ENCODE measurements at places on chromosomes 2 and 18.

DNA sequence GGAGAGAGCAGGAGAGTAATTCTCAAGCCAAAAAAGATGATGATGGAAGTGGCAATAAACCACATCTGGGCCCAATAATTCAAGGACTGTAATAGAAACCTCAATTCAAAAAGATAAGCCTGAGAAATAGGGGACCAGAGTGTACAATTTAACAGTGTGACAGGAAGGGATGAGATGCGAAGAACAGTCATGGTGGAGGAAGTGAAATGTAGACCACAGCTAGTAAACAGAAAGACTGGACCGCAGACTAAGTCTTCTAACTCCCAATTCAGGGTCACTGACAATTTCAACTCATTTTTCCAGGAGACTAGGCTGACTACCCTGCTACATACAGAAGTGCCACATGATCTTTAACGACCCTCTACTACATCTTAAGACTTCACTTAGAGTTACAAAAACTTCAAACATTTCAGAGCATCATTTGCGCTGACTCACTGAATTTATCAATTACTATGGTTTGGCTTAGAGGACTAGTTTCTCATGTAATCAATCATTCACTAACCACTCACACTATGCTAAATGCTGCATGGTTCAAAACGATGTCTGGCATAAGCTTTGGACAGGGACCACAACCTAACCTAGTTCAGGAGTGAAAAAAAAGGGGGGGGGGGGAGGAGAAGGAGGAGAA, 9.0 kb downstream of the CUL3 start:
- DNase-seq: no peak

DNA sequence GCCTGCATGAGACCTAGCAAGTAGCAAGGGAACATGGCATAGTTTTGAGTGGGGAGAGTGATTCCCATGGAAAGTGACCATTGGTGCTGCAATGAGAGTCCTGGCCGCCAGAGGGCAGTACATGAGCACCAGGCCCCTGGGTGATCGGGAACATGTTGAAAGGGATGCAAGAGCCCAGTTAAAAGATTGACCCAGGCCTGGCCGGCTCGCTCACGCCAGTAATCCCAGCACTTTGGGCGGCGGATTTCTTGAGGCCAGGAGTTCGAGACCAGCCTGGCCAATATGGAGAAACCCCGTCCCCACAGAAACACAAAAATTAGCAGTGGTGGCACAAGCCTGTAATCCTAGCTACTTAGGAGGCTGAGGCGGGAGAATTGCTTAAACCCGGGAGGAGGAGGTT, 22.2 kb downstream of the FAP start:
- DNase-seq: no peak

DNA sequence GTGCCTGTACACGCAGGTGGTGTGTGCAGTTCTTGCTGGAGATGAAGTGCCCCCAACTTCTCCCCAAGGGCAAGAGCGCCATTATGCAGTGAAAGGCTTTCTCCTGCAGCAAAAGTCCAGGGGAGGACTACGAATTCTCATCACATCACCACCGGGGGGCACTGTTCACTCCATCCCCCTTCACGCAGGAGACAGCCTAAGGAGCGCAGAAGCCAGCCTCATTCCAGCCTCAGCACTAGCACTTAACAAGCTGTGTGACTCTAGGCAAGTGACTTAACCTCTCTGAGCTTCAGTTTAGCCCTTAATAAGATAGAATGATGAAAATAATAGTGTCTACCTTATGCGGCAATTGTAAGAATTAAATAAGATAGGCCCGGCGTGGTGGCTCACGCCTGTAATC, 32.3 kb downstream of the DNMT3A start:
- peak; percentile 60 for DNase-seq

DNA sequence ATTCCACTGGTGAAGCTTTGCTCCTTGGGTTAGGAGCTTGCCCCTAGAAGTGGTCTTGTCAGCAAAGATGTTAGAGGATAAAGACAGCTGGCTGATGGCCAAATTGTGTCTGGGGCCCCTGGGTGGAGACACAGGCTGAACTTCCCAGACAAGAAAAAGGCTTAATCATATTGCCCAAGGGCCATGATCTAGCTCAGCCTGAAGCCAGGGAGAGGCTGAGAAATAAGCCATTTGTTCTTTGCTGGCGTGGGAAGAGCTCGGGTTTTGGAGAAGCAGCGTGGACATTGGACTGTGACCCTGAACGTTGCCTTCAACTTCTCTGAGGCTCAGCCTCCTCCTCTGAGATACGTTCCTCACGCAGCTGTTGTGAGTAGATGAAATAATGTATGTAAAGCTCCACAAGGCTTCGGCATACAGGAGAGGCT, 153.0 kb downstream of the ZFP36L2 start:
- no peak for DNase-seq

DNA sequence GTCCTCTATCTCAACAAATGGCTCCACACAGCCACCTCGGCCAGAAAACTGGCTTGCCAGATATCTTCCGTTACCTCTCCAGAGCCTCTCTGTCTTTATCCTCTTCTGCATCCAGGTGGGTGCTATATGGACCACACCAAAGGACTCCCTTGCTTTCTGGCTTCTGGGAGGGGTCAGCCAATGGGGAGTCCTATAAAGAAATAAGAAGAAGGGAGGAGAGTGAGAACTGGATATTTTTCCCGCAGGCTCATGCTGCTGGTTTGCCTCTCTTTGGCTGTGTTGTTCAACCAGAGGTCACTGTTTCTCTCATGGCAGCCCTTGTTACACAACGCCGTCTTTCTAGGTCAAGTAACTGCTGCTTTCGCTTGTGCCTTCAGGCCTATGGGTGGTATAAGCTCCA, 72.7 kb downstream of the POLE4 start:
- DNase-seq: no peak

DNA sequence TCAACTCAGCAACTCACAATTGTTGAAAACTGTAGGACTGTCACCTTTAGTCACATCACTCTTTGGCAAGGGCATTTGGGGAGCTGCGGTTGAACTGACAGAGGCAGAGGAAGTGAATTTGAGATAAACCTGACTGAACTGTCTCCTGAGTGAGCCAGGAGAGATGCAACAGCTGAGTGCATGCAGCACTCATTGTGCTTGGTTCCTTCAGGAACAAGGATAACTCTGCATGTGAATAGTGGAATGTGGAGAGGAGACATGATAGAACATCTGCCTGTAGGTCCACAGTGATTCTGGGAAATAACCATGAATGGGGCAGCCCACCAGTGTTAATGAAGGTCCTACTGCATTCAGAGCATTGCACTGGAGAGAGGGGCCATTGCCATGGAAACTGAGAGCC, 494.7 kb downstream of the STK39 start:
- DNase-seq: no peak

- peak; percentile 45 for DNase-seq
Observed at GRCh38 chr2:224195925-224196571, 157.0 kb upstream of the SERPINE2 start.

DNA sequence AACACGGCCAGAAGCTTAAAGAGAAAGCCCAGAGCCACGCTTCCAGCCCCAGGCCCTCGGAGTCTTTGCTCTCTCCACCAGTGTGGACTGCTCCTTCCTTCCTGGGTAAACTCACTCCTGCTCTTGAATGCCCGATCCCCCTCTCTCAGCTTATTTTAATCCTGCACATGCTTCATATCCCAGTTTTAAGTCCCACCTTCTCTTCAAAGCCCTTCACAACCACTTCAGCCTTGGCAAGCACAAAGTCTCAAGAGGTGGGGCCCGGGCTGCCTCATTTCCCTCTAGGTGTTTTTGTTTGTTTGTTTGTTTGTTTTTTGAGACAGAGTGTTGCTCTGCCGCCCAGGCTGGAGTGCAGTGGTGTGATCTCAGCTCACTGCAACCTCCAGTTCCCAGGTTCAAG, 21.6 kb upstream of the CREG2 start:
- no peak for DNase-seq

GRCh38 chr2:238854699-238855229, 6.9 kb downstream of the TWIST2 start:
- no peak for DNase-seq

DNA sequence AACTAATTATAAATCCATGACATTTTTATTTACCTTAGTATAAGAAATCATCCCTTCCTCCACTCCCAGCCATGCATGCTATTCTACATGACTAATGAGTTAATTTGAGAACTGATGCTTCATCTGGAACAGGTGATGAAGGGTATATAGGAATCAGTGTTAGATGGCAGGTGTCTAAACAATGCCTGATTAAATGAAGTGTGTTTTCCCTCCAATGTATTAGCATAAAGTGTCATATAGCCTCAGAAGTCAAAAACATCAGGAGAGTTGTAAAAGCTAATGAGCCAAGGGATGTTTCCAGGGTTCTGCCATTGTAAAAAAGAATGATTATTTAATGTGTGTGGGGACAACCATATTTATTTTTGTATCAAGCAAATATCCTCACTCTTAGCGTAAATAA, 913.8 kb downstream of the DCC start:
- no peak for DNase-seq

DNA sequence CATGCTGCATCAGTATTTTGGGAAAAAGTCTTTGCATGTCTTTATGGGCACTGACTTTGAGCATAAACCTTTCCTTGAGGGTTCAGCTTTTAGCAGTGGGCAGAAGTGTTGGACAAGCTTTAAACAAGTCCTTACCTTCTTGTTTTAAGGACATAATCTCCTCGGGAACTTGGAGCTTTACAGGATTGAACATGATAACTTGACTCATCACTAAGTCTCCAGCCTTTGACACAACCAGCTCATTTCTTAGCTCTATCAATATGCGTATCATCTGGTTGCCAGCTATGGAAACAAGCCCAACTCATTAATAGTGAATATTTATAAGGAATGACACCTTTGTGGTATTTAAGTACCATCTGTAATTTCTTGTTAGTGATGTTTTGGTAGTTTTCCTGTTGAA, 21.0 kb upstream of the RAB27B start:
- DNase-seq: no peak

- no peak for DNase-seq
Observed at GRCh38 chr2:239230318-239231052, 170.3 kb downstream of the HDAC4 start.

DNA sequence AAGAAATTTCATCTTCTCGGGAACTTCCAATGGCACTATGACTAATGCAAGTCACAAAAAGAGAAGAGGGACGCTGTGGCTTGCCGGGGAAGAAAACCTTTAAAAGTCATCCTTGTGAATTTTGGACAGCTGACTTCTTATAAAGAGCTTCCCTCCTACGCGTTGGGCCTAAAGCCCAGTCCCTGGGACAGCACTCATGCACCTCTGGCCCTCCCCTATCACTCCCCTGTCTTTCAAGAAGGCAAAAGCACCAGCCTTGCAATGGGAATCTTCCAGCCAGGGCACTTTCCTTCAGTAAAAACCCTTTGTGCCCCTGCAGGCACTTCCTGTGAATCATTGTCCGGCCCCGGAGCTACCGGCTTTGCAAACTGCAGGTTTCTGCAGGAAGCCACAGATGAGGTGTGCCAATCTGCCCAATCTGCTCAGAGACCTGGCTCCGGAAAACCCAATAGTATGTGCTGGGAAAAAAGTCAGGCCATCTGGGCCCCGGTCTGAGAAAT, 7.1 kb downstream of the MREG start:
- DNase-seq: peak; percentile 21

GRCh38 chr2:143420313-143420712, 291.1 kb downstream of the ARHGAP15 start:
- no peak for DNase-seq

- DNase-seq: no peak
Observed at GRCh38 chr2:181781078-181781786, 100.9 kb upstream of the NEUROD1 start.

DNA sequence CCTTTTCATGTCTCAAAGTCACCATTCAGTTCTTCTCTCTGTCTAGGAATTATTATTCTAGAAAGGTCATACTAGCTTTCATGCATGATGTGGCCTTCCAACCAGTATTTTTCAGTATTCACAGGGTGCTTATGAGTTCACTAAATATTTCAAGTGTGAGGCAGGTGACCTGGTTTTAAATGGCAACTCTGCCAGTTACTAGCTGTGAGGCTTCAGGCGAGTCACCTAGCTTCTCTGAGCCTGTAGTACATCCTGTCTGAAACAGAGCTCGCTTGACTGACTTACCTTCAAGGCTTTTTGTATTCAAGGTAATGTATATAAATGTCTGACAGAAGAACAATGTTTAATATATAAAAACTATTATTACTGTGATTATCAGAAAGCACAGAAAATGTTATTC, 19.4 kb upstream of the ACVR1 start:
- DNase-seq: no peak

- no peak for DNase-seq
Observed at GRCh38 chr2:138029276-138029675, 65.0 kb downstream of the HNMT start.

GRCh38 chr2:167551416-167551815, 663.1 kb downstream of the XIRP2 start:
- DNase-seq: no peak

GRCh38 chr2:174106736-174107135, 141.6 kb upstream of the SP3 start:
- no peak for DNase-seq

DNA sequence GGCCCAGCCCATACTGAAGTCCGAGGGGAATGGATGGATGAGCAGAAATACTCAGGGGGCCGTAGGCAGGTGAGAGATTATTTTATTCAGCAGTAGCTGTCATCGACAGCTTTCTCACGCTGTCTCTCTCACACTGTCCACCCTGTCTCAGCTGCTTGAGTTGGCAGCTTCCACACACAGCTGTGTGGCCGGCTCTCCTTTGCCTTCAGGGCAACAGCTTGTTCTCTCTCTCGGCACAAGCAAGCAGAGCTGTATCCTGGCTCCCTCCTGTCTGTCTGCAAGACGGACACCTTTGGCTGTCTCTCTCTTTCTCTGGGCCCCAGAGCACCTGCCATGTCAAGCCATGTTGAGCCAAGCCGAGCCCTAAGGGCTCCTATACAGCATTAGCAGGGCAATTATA, 9.8 kb upstream of the PAPOLG start:
- DNase-seq: no peak

DNA sequence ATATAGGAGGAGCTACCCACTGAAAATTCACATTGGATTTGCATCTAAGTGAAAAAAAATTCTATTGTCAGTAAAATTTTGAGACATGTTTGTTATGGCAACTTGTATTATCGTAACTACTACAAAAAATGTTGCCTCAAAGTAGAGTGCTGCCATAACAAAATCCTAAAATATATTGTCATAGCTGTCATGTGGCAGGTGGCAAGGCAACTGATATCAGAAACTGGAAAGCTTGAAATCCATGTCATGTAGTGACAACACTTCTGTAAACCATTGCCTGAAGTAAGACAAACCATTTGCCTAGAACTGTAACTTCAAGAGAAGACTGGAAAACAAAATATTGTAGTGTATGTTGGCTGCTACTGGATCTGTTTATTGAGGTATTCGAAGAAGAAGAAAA, 697.5 kb upstream of the CELF4 start:
- no peak for DNase-seq

DNA sequence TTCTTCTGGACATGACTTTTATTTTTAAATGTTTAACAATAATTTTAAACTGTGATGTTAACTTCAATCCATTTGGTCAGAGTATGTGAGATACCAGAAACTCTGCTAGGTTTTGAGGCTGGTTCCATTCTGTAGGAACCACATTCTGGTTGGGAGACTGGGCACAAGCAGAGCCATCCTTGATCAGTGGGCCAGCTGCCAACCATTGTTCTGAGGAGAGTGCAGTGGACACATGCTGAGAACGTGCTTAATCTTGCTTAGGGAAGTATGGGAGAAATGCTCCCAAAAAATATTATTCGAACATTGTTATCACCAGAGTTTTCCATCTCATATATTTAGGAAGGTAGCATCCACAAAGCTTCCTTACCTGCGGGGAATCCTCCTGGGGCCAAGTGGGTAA, 155.8 kb downstream of the RTN4 start:
- DNase-seq: no peak

- no peak for DNase-seq
Observed at GRCh38 chr2:40115348-40115747, 336.3 kb upstream of the THUMPD2 start.

- DNase-seq: no peak
Observed at GRCh38 chr2:189659734-189660133, 1.5 kb upstream of the ASNSD1 start.
